ENCODE measurements at places on chromosomes 7 and 10.
A peak's percentile ranks its signal among the peaks of the same experiment; 100 is the strongest.

DNA sequence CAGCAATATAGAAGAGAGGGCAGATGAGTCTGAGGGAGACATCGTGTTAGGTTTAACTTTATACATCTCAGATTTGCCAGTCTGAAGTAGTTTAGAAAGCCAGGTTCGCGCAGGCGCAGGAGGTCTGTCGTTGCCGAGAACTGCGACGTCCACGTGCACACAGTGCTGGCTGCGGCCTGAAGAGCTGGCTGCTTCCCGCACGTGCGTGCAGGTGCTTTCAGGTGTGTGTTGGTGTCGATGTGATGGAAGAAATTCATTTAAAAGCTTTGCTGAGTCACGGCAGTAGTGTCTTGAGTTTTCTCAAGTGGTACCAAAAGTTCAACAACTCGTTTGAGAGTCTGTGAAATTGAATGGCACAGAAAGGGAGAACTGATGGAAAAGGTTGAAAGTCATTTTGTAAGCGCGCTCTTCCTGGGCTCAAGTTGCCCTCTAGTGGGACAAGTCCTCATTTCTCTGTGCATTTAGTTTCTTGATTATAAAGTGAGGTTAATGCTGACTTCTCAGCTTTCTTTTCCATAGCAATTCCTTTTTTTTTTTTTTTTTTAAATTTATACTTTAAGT is 18.6 kb downstream of the WDR37 start:
- no peak for DNase-seq

DNA sequence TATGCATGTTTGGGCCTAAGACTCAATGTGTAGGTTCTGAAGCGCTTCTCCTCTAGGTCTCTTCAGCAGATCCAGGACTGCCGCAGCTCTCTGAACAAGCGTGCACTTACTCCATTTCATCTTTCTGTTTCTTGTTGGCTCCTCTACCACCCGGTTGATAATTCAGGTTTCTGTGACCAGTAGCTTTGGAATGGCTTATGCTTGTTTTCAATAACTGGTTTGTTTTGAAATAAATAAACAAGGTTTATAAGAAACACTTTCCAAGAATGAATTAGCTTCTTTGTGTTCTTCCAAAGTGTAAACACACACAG is 1.5 kb downstream of the MDFIC start:
- no peak for DNase-seq

DNA sequence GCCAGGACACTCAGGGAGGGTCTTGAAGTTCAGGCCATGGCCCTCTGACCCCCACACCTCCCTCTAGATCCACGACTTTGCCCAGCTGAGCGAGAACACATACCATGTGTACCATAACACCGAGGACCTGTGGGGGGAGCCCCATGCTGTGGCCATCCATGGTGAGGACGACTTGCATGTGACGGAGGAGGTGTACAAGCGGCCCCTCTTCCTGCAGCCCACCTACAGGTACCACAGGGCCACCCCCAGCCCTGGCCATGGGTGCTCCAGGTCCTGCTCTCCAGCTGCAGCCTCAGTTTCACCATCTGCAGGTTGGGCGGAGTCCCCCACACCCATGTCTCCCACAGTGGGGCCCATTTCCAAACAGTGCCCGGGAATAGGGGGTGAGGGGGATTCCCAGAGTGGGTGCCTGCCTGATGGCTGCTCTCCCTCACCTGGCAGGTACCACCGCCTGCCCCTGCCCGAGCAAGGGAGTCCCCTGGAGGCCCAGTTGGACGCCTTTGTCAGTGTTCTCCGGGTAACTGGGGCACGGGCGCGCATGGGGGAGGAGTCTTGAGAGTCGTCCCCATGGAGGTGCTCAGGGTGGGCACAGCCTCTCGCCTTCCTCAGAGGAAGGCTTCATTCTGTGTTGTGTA is 54.1 kb downstream of the PALD1 start:
- no peak for DNase-seq

GRCh38 chr10:101481256-101481655 is 106.8 kb downstream of the POLL start:
- DNase-seq: no peak

DNA sequence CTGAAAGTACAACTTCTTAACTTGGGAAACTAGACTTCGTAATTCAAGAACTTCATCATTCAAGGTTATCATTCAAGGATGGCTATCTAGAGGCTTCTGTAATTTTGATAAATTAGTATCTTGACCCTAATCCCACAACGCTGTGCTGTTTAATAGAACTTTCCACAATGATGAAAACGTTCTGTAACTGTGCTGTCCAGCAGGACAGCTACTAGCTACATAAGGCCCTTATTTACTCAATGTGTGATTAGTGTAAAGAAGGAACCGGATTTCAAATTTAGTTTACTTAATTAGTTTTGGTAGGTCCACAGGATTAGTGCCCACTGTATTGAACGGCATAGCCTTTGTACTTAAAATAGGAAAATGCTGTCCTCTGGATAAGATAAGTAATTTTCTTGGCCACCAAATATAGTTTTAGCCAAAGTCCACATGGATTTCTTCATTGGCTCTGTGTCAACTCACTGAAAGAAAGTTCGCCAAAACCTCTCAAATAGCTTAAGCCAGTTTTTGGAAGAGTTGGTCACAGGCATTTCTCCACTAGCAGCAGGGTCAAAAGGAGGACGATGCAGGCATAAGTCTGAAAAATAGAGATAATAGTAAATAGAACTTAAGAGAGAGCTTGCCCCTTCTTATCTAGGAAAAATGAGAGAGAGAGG is 17.3 kb downstream of the DGKI start:
- DNase-seq: no peak

GRCh38 chr10:38007991-38008390 is 2.5 kb upstream of the ZNF33A start:
- no peak for DNase-seq

DNA sequence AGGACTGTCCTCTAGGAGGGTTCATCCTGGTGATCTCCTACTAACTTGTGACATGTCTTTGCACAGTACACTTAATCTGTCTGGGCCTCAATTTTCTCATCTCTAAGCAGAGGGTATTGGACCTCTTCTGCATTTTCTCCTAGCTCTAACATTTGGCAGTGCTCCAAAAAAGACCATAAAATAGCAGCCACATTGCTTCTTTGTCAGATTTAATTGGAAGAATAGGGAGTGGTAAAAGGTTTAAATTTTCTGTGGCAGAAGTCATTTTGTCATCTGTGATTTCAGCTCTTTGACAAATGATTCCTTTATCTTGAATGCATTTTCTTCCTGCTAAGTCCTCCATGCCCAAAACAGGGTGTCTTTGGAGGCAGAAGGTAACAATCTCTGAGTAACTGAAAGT is 289.9 kb upstream of the LRGUK start:
- DNase-seq: no peak

GRCh38 chr7:156677374-156678054 is 36.9 kb downstream of the RNF32 start:
- DNase-seq: no peak

- DNase-seq: peak; percentile 84
Measured at GRCh38 chr10:21173802-21174714, 276.9 kb upstream of the NEBL start.

GRCh38 chr10:58820861-58821751 is 308.4 kb downstream of the BICC1 start:
- DNase-seq: no peak

- DNase-seq: no peak
Measured at GRCh38 chr10:24661376-24661775, 62.3 kb downstream of the ARHGAP21 start.

- no peak for DNase-seq
Measured at GRCh38 chr7:29292886-29293658, 98.5 kb downstream of the CHN2 start.

DNA sequence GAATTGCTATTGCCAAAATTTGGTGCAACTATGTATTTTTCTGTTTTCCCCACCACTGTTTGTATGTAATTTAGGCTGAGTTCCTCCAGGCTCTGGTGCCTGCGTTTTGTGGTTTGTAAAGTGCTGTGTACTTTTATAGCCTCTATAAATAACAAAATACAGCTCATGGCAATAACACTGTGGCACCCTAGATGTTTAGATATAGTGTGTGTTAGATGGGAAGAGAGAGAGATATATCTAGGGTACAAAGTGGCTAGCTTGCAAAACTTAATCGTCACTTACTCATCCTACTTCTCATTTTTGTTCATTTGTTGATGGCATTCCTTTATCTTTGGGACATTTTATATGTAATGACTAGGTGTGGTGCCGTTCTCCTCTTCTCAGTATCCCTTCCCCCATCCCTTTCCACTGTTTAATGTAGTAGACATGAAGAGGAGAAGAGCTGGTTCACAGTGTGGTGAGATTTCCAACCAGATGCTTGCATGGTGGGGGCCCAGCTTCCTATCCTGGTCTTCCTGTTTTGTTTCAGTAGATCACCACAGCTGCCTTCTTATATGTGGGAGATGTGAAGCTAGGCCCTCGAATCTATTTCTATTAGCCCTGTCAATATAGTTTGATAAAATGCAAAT is 115.0 kb downstream of the SND1 start:
- DNase-seq: no peak

- no peak for DNase-seq
Measured at GRCh38 chr7:105887569-105888189, 11.3 kb upstream of the ATXN7L1 start.

DNA sequence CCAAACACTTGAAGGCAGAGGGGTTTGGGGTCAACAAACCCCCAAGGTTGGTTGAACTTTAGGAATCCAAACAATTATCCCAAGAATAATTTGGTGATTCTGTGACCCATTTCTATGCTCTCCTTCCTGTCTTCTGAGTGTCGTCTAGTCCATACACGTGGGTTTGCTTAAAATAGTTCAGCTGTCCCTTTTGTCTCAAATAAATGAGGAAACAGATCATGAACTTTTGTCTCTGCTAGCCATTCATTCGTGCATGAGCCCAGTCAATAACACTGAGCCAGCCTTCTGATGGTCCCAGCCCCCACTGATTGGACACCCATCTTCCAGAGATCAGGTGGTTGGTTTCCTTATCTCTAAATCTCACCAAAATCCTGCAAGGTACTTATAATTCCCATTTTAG is 255.4 kb downstream of the PRPF18 start:
- no peak for DNase-seq

Measured in suprapubic skin (tissue), 4 donors.